Liver (tissue), 10 donors: ENCODE measurements at places on chromosomes 12 and 14.

DNA sequence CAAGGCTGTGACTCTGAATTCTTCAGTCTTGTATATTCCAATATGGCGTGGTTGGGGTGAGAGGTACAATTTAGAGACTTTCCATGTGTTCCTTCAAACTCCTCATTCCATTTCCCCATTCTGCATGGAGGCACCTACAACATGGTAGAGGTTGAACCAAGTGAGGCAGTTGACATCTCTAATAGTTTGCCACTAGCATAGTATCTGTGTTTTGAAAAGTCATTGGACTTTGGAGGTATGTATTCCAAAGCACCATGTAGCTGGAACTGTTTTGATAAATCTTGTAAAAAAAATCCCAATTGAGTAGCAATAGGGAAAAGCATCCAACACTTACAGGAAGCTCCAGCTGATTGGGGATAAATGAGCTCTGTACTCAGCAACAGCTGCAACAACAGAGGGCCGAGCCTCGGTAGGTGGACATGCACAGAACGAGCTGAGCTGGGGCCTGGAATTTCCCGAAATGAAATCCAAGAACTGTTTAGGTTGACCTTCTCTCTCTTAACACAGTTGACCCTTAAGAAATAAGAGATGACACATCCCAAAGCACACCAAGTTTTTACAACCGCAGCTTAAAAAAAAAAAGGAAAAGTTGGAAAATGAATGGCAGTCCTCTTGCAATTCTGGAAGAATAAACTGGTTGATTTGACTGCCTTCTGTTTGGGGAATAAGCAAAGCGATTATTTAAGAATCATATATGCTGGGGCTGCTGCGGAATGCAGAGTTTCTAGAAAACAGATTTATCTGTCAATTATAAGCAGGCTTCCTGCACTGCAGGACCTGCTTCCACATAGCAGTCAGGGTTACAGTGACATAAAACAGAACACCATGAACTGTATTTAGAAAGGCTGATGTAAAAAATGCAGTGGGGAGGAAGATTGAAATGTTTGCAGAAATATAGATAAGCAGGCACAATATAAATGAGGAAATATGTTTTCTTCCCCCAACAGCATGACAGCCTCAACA, 194.6 kb upstream of the KRR1 start:
- no peak for DNase-seq

GRCh38 chr12:96233168-96233567, 39.0 kb downstream of the ELK3 start:
- DNase-seq: no peak

DNA sequence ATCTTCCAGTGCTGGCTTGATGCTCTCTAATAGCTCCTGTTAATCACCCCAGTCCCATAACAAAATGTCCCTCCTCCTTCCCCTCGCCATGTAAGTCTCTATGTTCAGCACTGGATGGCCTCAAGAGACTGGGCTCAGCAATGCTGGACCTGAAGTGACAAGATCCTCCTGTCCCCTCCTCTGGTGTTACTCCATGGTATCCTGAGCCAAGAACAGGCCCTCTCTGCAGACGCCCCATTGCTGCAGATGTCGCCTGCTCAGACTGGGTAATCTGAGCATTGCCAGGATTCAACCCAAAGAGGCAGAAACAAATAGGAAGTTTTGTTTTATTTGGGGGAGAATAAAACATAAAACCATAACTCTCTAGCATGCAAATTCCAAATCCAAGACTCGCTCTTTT, 149.7 kb downstream of the NTF3 start:
- DNase-seq: no peak

- no peak for DNase-seq
Measured at GRCh38 chr12:26118308-26118707, 6.5 kb downstream of the BHLHE41 start.

- no peak for DNase-seq
Measured at GRCh38 chr12:6771509-6772330, 600 bp upstream of the LAG3 start.

- DNase-seq: no peak
Measured at GRCh38 chr12:70787612-70788011, 132.9 kb downstream of the PTPRR start.

DNA sequence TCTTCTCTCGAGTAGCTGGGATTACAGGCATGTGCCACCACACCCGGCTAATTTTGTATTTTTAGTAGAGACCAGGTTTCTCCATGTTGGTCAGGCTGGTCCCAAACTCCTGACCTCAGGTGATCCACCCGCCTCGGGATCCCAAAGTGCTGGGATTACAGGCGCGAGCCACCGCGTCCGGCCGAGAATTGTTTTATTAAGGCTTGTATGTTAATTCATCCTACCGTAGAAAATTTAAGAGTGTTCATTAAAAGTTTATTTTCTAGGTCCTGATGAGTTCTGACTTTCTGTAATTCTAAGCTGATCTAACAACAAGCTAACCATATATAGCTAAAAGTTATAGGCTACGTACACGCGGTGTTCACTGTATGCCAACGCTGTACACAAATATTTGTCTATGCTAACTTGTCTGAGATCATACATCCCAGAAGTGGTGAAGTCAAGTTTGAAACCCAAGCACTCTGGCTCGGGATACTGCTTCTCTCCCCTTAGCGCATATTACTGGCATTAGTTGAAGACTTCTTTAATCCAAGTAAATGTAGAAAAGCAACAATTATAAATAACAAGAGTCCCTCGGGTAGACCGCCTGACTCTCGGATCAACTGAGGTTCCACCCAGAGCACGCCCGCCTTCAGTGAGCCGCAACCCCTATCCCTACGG, 570 bp upstream of the MRPS35 start:
- no peak for DNase-seq

- no peak for DNase-seq
Measured at GRCh38 chr14:73696466-73697400, 17.5 kb downstream of the PNMA1 start.
